ENCODE measurements at places on chromosomes 7 and 10. TPM values are rescaled to one million over a fixed set of nuclear protein-coding genes. Genes with fewer than 3 reads are reported as not detected.

PON1 gene
- 1.8 TPM for total RNA-seq

AKR1B15 gene
- total RNA-seq = not detected

IFIT2 gene
- total RNA-seq = 0.06 TPM

ZNF777 gene
- 11.7 TPM for total RNA-seq

MMD2 gene
- not detected for total RNA-seq

SEMA3C gene
- total RNA-seq = 0.54 TPM

SLC18A3 gene
- not detected for total RNA-seq

FFAR4 gene
- total RNA-seq = 0.04 TPM

C10orf105 gene
- total RNA-seq = 0.39 TPM

GRCh38 chr7:43677864-43678263 is 51.5 kb downstream of the COA1 start:
- no peaks in the 10 kb centered on the region for H3K36me3 ChIP-seq
- H3K4me3 ChIP-seq = no peak overlapping the region
- H3K27ac ChIP-seq = no peak overlapping the region
- H3K27me3 ChIP-seq = no peaks in the 10 kb centered on the region
- no peak for DNase-seq

DNA sequence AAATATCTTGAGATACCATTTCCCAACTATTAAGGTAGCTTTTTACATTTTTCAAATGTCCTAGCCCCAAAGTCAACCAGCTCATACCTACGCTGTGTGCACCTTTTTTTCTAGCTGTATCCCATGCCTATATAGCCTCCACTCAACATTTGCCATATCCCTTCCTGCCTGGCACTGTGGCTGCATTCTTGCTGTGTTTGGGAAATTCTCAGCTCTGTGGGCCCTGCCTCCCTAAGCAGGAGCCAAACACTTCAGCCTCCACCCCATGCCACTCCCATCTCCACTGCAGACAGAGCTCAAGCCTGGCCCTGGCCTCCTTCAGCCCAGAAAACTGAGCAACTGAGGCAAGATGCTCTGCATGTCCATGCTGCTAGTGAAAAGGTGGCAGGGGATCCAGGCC is 141.3 kb downstream of the RAB11FIP2 start:
- no peak overlapping the region for H3K27ac ChIP-seq
- H3K4me3 ChIP-seq = no peak overlapping the region
- peaks cover 13% of the 10 kb centered on the region for H3K4me1 ChIP-seq
- no peak for DNase-seq

- H3K36me3 ChIP-seq = no peaks in the 10 kb centered on the region
- no peak overlapping the region for H3K27ac ChIP-seq
- peaks cover 13% of the 10 kb centered on the region for H3K4me1 ChIP-seq
Measured at GRCh38 chr10:32961343-32961894, 3.4 kb upstream of the ITGB1 start.

DNA sequence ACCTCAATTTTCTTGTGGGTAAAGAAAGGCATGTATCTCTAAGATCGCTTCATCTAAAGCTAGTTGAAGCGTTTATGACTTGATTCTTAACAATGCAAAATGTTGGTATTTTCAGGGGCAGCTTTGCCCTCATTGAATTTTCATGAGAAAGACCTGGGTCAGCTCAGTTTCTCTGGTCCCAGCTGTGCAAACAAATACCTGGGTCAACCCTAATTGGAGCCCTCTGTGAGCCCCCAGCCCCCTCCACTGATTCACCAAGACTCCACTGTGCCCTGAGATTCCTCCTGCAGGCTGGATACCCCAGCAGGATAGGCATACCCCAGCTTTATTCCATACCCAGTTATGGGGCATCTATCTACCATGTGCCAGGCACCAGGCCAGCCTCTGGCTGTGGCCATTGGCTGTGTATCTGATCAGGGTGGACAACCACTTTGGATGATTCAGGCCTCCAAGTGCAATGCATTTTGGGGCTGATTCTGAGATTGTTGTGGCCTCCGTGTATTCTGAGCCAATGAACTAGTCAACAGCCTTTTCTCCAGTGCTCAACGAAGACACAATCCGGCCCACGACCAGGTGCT is 201.9 kb downstream of the MYOF start:
- no peaks in the 10 kb centered on the region for H3K36me3 ChIP-seq
- H3K27me3 ChIP-seq = no peaks in the 10 kb centered on the region
- H3K4me1 ChIP-seq = peaks cover 21% of the 10 kb centered on the region
- peak overlapping the region; percentile 17 for H3K4me3 ChIP-seq
- DNase-seq = peak; percentile 28
- H3K27ac ChIP-seq = peak overlapping the region; percentile 26

DNA sequence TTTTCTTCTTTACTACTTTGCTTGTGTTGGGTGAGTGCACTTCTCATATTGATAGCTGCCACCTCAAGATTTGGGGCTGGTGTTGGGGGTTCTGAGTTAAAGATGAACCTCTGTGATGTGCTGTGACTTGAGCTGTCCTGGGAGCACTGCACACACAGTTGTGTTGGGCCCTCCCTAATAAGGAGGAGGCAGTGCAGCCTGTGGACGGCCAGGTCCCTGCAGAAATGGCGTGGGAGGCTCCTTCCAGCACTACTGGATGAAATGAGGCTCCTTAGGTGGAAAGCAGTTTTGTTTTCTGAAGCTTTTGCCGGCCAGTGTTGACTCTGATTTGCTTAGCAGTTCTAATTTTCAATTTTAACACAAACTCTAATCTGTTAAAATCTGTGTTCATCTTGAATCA is 44.0 kb downstream of the WDR37 start:
- no peak for DNase-seq
- no peaks in the 10 kb centered on the region for H3K36me3 ChIP-seq
- no peaks in the 10 kb centered on the region for H3K4me1 ChIP-seq
- no peak overlapping the region for H3K27ac ChIP-seq

GRCh38 chr10:120460186-120460585 is 3.2 kb downstream of the PLPP4 start:
- H3K27me3 ChIP-seq = peaks cover 67% of the 10 kb centered on the region
- no peak overlapping the region for H3K4me3 ChIP-seq
- H3K4me1 ChIP-seq = peaks cover 10% of the 10 kb centered on the region
- no peaks in the 10 kb centered on the region for H3K36me3 ChIP-seq
- DNase-seq = no peak

DNA sequence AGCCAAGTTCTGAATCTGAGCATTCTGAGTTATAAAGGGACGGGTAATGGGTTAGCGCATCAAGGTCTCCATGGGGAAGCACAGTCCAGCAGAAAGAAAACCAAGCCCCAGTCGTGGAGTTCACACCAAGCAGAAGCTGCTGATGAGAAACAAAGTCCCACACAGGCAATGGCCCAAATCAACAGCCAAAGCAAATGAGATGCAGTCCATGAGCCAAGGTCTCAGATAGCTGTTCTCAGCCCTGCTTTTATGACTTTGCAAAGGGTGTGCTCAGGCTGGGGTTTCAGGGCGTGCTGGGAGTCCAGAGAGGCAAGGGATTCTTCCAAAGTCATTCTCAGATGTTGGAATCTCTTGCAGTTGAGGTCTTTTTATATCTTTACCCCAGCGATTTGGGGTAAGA is 32.0 kb downstream of the THNSL1 start:
- H3K4me3 ChIP-seq = no peak overlapping the region
- H3K27me3 ChIP-seq = no peaks in the 10 kb centered on the region
- no peaks in the 10 kb centered on the region for H3K36me3 ChIP-seq
- no peak overlapping the region for H3K27ac ChIP-seq
- no peaks in the 10 kb centered on the region for H3K4me1 ChIP-seq

DNA sequence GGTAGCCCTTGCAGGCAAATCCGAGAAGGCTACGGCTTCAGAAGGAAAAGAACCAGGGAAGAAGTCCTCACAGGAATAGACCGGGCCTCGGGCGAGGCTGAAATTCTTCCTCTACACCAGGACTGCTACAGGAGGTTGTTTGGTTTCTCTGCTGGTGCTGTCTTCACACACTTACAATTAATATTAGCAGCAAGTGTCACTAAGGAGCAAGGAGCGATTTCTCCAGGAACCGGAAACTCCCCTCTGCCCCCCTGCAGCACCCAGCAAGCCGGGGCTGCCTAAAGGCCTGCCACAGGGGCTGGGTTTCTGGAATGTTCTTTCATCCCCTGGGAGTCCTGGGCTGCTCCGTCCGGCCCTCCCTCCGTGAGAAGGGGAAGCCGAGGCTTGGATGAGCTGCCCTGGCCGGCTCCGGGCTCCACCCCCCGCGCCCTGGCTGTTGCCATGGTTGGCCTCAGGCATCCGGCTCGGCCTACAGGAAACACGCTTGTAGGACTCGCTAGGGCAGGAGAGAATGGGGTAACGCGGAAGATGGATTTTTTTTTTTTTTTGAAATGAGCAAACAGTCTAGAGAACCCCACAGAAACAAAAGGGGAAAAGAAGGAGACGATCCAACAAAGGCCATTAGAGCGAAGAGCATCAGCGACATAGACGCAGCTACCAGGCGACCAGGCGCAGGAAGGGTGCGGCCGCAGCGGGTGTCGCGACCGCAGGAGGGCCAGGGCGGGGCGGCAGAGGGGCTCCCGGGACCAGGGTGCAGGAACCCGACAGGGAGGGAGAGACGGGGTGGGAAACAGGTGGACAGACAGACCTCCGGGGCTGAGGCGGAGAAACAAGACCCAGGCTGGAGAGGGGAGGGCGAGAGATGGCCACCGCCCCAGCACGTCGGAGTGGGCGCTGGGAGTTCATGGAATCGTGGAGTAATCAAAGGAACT is 33.0 kb downstream of the EN2 start:
- H3K27ac ChIP-seq = no peak overlapping the region
- H3K36me3 ChIP-seq = no peaks in the 10 kb centered on the region
- peaks cover 100% of the 10 kb centered on the region for H3K27me3 ChIP-seq
- peaks cover 21% of the 10 kb centered on the region for H3K4me1 ChIP-seq

GRCh38 chr7:120873401-120873800 is 15.5 kb upstream of the TSPAN12 start:
- H3K27ac ChIP-seq = no peak overlapping the region
- H3K4me1 ChIP-seq = peaks cover 11% of the 10 kb centered on the region
- H3K4me3 ChIP-seq = no peak overlapping the region
- peak; percentile 36 for DNase-seq

GRCh38 chr10:116925056-116925455 is 75.8 kb downstream of the ENO4 start:
- no peaks in the 10 kb centered on the region for H3K4me1 ChIP-seq
- H3K27ac ChIP-seq = no peak overlapping the region
- H3K36me3 ChIP-seq = peaks cover 13% of the 10 kb centered on the region
- H3K4me3 ChIP-seq = no peak overlapping the region
- no peak for DNase-seq
- H3K27me3 ChIP-seq = no peaks in the 10 kb centered on the region

DNA sequence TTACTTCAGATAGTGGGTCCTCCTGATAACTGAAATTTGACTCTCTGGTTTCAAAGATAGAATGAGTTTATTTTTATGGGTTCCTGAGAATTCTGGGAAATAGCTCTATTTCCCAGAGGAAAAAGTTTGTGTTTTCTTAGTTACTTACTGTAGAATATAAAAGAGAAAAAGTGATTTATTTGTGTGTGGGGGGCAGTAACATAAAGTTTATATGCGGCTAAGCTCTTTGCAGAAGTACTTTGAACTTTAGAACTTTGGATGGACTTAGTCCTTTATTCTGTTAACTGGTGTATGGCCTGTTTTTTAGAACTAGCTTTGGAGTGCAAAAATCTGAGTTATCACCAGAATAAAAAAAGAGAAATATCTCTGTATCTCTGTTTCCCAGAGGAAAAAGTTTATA is 157.1 kb downstream of the BBS9 start:
- peaks cover 3% of the 10 kb centered on the region for H3K4me1 ChIP-seq
- peaks cover 4% of the 10 kb centered on the region for H3K36me3 ChIP-seq
- no peak overlapping the region for H3K4me3 ChIP-seq
- no peak for DNase-seq
- H3K27me3 ChIP-seq = no peaks in the 10 kb centered on the region

DNA sequence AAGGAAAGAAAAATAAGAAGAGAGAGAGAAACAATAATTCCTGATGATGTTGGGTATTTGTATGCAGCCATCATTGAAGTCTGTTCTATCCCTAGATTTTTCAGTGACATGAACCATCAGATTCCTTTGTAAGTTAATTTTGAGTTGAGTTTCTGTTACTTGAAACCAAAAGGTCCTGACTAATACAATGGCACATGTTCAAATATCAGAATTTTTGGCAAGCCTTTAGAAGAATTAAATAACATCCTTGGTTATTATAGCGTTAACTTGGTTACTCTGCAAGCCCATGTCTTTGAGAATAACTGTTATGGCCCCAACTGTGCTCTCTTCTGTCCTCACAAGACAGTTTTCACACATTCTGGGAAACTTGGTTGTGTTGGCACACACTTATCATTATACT is 66.5 kb downstream of the SYPL1 start:
- DNase-seq = no peak
- no peak overlapping the region for H3K27ac ChIP-seq
- H3K4me3 ChIP-seq = no peak overlapping the region
- peaks cover 6% of the 10 kb centered on the region for H3K27me3 ChIP-seq
- no peaks in the 10 kb centered on the region for H3K36me3 ChIP-seq
